ENCODE measurements at places on chromosomes 7 and 10.

DNA sequence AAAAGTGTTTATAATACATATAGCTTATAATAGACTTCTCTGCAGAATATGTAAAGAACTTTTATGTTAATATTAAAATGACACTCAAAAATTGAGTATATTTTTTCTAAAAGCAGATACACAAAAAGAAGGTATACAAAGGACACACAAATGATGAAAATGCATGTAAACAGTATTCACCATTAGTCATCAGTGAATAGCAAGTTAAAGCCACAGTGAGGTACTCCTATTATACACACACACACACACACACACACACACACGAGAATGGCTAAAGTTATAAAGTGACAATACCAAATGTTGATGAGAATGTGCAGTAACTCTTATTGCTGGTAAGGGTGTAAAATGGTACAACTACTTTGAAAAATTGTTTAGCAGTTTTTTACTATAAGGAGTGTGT is 92.9 kb downstream of the ITGB1 start:
- DNase-seq, result no peak

GRCh38 chr10:74681917-74682627 is 144.3 kb upstream of the KAT6B start:
- DNase-seq, result no peak

- DNase-seq, result no peak
Observed at GRCh38 chr10:64731016-64731415, 1209.8 kb downstream of the REEP3 start.

DNA sequence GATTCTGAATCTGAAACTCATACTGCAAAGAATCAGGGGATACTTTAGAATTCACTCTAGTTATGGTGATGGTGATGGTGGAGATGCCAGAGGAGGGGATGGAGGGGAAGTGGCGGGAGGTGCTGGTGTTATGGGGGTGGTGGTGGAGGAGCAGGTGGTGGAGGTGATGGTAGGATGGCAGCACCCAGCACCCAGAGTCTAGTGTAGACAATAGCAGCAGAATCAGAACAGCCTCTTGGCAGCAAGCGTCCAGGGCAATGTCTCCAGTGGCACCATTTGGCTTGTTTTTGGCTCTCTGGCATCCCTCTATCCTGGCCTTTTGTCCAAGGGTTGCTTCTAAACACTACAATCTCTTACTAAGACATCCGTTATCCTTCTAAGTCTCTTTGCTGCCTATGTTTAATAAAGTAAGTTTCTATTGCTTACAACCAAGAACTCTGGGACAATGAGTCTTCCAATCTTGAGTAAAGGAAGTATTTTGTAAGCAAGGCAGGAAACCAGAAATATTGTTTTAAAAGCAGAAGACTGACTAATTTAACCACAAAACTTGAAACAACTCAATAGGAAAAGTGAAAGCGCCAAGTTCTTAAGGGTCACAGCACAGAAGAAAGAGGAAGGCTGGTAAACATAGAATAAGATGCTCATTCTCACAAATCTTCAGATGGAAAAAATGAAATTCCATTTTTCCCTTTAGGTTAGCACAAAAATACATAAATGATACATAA is 42.4 kb upstream of the GDF10 start:
- no peak for DNase-seq

- DNase-seq, result peak; percentile 64
Observed at GRCh38 chr10:100969187-100970075, at the start of gene SEMA4G. TSS of gene SEMA4G (plus strand) at chr10:100969504. CDS start at chr10:100972913, 3,409 bp downstream.

GRCh38 chr10:113859261-113859660 is 4.8 kb downstream of the NHLRC2 start:
- no peak for DNase-seq

GRCh38 chr10:128150045-128150493 is 23.8 kb upstream of the MKI67 start:
- DNase-seq, result peak; percentile 77

DNA sequence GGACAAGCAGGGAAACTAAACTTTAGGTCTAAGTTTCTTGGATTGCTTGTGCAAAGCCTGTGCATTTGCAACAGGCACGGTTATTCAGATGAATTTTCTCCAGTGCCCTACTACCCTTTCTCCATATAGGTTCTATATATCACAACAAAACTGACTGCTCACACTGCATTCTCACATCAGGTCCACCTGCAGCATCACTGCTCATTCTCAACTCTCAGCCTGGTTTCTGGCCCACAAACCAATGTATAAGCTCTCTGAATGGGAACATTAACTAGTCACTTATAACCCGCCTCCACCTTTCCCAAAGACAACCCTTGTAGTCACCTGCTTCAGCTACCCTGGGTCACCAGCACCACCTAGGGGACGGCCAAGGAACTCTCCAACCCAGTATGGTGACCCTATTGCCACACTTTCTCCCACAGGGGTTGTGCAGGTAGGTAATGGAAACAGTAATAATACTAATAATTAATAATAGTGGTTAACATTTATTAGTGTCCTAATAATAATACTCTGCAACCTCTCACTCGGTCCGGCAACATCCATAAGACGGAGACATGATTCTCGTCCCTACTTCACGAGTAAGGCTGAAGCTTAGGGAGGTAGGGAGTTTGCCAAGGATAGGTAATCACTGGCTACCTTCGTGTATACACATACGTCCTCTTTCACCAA is 97.3 kb downstream of the CLEC2L start:
- DNase-seq, result peak; percentile 72

DNA sequence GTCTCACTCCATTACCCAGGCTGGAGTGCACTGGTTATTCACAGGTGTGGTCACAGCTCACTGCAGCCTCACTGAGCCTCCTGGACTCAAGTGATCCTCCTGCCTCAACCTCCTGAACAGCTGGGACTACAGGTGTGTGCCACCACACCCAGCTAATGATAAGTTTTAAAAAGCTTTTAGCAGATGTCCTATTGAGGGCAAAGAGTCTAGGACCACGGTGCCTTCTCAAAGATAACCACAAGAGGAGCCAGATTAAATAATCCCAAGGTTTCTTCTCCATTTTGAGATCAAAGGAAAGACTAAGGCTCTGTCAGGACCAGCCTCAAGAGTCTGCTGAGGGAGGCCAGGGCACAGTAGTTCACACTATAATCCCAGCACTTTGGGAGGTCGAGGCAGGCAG is 4.7 kb downstream of the ATP5MF start:
- DNase-seq, result no peak

- no peak for DNase-seq
Observed at GRCh38 chr7:15845868-15846267, 159.4 kb upstream of the MEOX2 start.

- no peak for DNase-seq
Observed at GRCh38 chr10:46550076-46550790, 6.2 kb downstream of the GPRIN2 start.

DNA sequence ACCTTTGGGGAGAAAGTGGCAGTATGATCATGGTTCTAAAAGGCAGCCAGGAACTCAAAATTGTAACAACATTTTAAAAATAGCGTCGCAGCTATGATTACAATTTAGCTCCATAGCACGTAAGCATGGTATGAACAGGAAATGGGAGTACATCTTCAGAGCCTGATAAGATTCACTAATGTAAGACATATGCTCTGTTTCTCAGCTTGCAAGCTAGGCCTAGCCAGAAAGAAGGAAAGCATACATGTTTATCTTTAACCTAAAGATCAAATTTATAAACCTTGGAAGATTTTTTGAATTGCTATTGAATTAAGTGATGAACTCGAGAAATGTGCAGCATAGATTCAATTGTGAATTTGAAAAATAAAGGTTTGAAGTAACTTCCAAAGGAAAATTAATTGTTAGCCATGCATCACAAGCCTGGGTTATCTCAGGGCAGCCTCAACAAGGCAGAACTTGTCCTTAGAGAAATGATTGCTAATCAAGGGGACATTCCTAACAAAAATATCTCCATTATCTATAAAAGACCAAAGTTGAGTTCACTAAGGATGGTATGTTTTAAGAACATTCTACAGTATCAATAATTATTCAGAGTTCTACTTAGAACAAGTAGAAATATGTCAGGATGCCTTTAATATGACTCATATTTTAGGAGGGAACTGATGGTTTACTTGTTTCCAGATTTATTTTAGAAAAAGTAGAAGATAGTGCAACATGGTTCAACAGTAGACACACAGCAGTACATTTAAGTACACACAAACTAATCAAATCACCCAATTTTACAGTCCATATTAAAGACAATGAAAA is 38.8 kb upstream of the SEPTIN7 start:
- no peak for DNase-seq

GRCh38 chr10:97371696-97372095 is 29.4 kb downstream of the RRP12 start:
- DNase-seq, result no peak

- DNase-seq, result peak; percentile 73
Observed at GRCh38 chr7:12715372-12716133, 28.1 kb downstream of the ARL4A start.

DNA sequence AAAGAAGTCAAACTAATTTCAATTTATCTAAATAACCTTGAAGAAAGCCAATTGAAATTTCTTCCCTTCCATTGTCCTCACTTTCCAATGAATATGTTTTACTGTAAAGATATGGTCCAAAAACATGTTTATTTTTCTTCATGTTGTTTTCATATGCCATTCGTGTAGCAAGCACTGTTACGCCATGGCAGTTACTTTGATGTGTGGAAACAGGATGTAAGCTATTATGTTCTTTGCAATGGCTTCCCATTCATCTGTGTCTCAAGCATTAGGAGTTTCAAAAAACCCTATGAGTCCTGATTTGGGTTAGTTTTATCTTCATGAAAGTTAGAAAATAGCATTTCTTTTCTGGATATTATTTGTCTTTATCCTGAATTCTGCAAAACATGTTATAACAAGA is 31.0 kb downstream of the GPR141 start:
- DNase-seq, result no peak

GRCh38 chr10:38094927-38095574 is 914 bp downstream of the ZNF37A start:
- peak; percentile 2 for DNase-seq

- DNase-seq, result no peak
Observed at GRCh38 chr10:119772334-119772733, 46.5 kb downstream of the INPP5F start.

DNA sequence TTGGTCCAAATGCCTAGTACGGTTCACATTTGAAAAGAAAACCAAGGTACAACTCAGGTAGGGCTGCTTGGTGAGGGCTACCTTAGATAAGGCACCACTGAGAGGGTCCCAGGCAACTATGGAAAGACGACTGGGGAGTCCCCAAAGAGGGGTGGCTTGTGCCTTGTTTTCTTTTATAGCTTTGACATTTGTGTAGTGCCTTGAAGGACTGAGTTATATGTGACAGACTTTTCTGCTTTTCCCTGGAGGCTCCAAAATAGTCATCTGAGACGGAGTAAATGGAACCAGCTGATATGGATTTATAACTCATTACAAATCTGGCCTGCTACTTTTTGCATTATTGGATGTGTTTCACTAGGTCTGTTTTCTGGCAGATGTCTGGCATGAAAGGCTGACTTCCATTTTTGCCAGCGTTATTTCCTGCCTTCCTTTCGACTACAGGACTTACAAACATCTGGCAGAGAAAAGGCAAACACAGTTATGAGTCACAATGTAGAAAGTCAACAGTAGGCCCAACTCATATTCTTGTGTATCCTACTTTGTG is 88.2 kb upstream of the IMMP2L start:
- DNase-seq, result no peak

DNA sequence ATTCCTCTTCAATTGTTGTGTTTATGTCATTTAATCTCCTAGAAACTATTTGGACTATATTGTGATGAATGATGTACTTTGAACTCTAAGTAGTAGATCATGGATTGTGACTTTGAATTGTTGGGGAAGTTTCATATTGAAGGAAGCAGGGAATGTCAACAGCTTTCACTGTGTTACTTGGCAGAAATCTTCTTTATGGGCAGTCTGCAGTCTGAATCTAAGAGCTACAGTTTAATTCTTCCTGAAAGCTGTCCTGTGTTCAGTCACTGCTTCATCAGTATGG is 91.6 kb downstream of the PPP1R9A start:
- no peak for DNase-seq

DNA sequence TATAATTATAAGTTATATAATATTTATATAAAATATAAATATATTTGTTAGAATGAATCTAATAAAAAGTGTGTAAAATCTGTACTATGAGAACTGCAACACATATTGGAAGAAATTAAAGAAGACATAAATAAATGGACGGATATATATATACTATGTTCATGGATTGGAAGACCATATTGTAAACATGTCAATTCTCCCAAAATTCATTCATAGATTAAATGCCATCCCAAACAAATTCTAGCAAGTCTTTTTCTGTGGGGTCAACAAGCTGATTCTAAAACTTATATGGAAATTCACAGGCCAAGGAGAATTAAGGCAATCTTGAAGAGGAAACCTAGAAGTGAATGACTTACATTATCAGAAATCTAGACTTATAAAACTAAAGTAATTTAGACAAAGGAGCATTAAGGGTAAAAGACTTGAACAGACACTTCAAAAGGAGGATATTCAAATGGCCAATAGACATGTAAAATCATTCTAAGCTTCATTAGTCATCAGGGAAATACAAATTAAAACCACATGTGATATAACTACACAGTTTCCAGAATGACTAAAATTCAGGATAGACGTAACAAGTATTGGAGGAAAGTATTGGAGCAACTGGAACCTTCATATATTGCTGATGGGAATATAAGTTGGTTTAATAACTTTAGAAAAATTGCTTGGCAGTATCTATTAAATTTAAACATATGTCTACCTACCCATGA is 225.9 kb downstream of the EMX2 start:
- no peak for DNase-seq

GRCh38 chr10:88433565-88434186 is 149.4 kb downstream of the RNLS start:
- DNase-seq, result no peak

- no peak for DNase-seq
Observed at GRCh38 chr7:54689394-54690049, 69.5 kb downstream of the SEC61G start.

DNA sequence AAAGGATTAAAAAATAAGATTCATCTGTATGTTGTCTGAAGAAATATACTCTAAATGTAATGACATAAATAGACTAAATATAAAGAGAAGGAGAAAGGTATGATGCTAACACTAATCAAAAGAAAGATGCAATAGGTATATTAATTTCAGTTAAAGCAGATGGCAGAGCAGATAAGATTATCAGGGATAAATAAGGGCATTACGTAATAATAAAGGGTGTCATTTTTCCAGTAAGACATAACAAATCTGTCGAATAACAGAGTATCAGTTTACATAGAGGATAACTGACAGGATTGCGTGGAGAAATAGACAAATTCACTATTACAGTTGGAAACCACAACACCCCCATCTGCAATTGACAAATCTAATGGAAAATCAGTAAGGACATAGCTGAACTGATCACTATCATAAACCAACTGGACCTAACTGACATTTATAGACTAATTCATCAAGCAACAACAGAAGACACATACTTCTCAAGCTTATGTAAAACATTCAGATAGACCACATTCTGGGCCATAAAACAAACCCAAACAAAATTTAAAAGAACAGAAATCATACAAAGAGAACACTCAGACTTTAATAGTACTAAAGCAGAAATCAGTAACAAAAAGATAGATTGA is 384.1 kb upstream of the COBL start:
- no peak for DNase-seq

DNA sequence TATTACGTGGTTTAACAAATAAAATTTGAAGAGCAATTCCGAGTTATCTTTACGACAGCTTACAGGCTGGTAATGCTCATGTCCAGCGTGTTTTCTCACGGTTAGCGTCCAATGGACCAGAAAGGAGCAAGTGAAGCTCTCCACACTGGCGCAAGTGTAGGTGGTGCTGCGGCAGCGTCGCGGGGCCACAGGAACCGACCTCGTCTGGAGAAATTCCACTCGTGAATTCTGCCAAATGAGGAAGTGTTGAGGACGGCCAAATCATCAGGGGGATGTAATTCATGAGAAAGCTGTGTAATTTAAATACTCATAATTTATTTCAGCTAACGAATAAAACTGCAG is 350 bp upstream of the ZNF37A start:
- no peak for DNase-seq

- no peak for DNase-seq
Observed at GRCh38 chr10:43749145-43749576, 100.5 kb upstream of the ZNF32 start.
